CD14-positive monocyte (primary cell): ENCODE measurements at places on chromosomes 12 and 14.
A peak's percentile ranks its signal among the peaks of the same experiment; 100 is the strongest.

GRCh38 chr14:61569812-61570548 is 125.3 kb upstream of the HIF1A start:
- no peaks in the 10 kb centered on the region for H3K27me3 ChIP-seq
- H3K27ac ChIP-seq = peak overlapping the region; percentile 76
- H3K36me3 ChIP-seq = no peaks in the 10 kb centered on the region
- no peak overlapping the region for H3K4me3 ChIP-seq
- peaks cover 54% of the 10 kb centered on the region for H3K4me1 ChIP-seq

DNA sequence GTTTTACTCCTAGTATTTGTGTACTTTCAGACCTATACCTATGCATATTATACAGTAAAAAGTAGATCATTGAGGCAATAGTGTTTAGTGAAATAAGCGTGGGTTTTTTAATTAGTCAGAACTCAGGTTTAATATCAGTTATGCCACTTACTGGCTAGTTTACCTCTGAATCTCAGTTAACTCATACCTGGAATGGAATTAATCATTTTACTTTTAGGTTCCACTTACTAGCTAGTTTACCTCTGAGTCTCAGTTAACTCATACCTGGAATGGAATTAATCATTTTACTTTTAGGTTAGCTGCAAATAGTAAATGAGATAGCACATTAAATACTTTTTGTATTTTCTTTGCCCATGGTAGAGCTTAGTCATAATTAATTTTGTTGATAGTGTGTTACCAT is 475.7 kb downstream of the CCER1 start:
- no peaks in the 10 kb centered on the region for H3K36me3 ChIP-seq
- H3K4me3 ChIP-seq = no peak overlapping the region
- no peaks in the 10 kb centered on the region for H3K27me3 ChIP-seq
- no peaks in the 10 kb centered on the region for H3K4me1 ChIP-seq

DNA sequence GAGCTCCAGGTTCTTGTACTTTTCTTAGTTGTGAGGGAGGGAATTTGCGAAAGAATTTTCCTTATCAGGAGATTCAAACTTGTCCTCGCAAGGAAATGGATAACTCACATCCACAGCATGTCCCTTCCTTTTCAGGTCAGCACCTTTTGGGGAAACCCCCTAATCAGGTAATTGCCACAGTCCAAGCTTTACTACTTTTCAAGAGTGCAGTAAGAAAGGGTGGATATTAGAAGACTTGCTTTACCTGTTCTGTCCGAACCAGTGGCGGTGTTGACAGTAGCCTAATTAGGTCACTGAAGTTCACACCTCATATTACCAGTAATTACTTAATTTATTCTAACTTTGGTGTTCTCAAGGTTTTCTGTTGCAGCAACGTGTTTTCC is 6.7 kb upstream of the C12orf50 start:
- no peaks in the 10 kb centered on the region for H3K27me3 ChIP-seq
- DNase-seq = no peak
- H3K4me3 ChIP-seq = peak overlapping the region; percentile 87
- H3K4me1 ChIP-seq = peaks cover 20% of the 10 kb centered on the region
- H3K27ac ChIP-seq = no peak overlapping the region
- H3K36me3 ChIP-seq = no peaks in the 10 kb centered on the region

DNA sequence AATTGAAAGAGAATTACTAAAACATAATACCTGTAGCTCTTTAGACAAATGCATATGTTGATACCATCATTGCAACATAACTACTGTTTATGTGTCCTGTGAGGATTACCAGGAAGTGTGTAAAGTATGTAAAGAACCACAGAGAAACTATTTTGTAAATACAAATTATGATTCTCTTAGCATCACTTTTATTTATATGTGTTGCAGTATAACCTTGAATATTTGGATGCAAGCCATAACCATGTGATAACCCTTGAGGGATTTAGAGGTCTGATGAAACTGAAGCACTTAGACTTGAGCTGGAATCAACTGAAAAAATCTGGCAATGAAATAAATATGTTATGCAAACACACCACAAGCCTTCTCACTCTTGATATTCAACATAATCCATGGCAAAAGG is 77.5 kb downstream of the LRRC9 start:
- no peaks in the 10 kb centered on the region for H3K4me1 ChIP-seq
- H3K27ac ChIP-seq = no peak overlapping the region

- H3K27me3 ChIP-seq = no peaks in the 10 kb centered on the region
- no peaks in the 10 kb centered on the region for H3K36me3 ChIP-seq
- H3K27ac ChIP-seq = no peak overlapping the region
These were observed 62.5 kb downstream of the MAPKAPK5 start for GRCh38 chr12:111904446-111904975.
